Muscle of arm (tissue), 14 donors: ENCODE measurements at places on chromosomes 16 and 17.

GRCh38 chr16:88264641-88265285 lies 118.0 kb upstream of the ZNF469 start:
- peak; percentile 77 for DNase-seq

GRCh38 chr17:40415390-40415789 lies 2.3 kb downstream of the TOP2A start:
- DNase-seq, result no peak

DNA sequence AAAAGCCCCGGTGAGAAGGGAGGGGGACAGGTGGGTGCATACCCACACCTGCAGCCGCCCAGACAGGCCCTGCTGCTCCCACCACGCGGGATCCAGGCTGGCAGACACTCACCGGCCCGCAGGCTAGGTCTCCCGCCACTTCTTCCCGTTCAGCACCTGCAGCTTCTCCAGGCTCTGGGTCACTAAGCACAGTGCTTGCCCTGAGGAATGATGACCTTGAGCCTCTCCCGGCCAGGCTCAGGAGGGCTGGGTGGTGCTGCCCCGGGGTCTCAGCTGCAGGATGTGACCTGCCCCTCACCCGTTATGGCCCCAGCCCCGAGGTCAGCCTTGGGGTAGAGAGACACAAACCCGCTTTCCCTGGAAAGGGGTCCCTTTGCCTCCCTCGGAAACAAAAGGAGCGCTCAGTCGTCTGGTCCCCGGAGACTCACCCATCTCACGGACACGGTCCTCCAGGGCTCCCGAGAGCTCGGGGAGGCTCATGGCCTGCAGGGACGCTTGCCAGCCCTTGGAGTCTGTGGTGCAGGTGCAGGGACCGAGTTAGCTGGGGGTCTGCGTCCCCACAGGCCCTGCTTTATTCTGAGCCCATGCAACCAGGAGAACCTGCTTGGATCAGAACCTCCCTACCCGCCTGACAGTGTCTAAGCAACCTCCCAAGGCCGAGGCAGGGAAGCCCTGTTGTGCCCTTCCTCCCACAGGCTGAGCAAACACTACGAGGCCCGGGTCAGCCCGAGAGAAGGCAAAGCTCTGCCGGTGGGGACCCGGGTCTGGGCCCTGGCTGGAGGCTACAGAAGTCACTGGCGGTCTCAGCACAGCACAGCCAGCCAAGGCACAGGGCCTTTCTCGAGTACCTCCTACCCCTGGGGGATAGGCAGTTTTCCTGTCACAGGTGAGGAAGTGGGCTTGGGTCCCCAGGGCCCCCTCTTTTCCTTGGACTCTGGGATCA lies 3.8 kb downstream of the NUDT16L1 start:
- no peak for DNase-seq

GRCh38 chr16:10220942-10221341 lies 38.7 kb upstream of the GRIN2A start:
- no peak for DNase-seq

DNA sequence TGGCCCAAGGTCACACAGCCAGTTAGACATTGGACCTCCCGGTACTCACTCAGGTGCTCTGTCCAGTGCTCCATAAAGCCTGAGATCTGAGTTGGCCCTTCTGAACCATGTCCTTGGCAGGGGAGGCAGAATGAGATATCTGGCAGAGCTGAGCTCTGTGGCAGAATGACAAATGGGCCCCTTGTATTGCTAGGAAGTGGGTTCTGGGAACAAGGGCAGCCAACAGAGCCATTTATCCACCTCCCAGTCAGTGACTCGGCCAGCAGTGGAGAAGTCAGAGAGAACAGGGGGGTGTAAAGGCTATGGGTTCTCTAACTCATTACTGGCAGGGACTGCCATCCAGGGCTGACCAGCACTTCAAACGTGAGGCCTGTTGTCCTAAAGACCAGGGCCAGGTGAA lies 117.1 kb upstream of the NLRP1 start:
- no peak for DNase-seq

GRCh38 chr16:72371307-72372086 lies 199.5 kb upstream of the PMFBP1 start:
- no peak for DNase-seq

GRCh38 chr16:12503191-12503590 lies 300.5 kb downstream of the CPPED1 start:
- DNase-seq, result no peak

DNA sequence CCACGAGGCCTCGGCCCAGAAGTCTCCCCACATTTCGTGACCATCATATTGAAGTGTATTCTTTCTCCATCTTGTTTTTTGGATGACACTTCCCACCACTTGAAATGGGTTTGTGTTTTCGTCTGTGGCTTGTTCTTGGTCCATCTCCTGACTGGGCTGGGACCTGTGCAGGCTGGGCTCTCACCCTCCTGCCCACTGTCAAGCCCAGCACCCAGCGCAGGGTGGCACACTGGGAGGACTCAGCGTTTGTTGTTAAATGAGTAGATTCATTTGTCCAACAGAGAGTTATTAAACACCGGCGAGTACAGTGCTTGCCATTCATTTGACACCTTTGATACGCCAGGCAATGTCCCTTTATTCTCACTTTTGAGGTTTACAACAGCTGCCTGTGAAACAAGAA lies 22.6 kb downstream of the NT5M start:
- no peak for DNase-seq

- DNase-seq, result no peak
Observed at GRCh38 chr17:45284176-45285140, 22.6 kb upstream of the SPATA32 start.

DNA sequence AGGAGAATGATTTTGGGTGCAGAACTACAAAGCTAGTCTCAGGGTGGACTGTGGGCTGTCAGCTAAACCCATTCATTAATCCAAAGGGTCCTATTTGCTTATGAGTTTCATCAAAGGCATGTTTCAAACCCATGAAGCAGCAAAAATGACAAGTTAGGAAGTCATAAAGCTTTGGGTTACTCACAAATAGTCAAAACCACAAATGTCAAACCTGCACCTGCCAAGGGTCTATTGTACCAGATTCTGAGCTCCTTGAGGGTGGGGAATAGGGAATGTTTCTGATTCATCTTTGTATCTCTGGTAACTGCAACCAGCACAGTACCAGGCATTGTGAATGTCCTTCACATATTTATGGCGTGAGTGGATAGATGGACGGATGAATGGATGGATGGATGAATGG lies 317.7 kb downstream of the MAF start:
- no peak for DNase-seq

DNA sequence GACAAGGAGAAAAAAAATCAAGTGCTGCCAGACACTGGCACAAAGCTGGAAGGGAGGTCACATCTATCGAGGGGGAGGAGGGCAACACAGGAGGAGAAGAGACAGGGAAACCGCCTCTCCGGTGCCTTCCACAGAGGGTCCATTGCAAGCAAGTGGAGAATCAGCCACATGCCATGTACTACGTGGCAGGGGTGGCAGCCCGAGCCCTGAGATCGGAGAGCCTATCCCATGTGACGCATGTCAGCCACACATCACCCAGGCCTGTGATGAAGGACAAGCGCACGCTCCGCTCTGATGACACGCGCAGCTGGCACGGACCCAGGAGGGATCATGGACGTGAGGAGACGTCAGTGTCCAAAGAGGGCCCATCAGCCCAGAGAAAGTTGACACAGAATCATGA lies 30.1 kb downstream of the ADCY9 start:
- DNase-seq, result no peak

GRCh38 chr16:64736857-64737256 lies 385.0 kb downstream of the CDH11 start:
- no peak for DNase-seq

GRCh38 chr17:78488867-78489634 lies 88.1 kb downstream of the DNAH17 start:
- no peak for DNase-seq

- no peak for DNase-seq
Observed at GRCh38 chr17:40194821-40195220, 17.6 kb downstream of the RAPGEFL1 start.

GRCh38 chr17:64632606-64633005 lies 29.5 kb downstream of the SMURF2 start:
- no peak for DNase-seq

DNA sequence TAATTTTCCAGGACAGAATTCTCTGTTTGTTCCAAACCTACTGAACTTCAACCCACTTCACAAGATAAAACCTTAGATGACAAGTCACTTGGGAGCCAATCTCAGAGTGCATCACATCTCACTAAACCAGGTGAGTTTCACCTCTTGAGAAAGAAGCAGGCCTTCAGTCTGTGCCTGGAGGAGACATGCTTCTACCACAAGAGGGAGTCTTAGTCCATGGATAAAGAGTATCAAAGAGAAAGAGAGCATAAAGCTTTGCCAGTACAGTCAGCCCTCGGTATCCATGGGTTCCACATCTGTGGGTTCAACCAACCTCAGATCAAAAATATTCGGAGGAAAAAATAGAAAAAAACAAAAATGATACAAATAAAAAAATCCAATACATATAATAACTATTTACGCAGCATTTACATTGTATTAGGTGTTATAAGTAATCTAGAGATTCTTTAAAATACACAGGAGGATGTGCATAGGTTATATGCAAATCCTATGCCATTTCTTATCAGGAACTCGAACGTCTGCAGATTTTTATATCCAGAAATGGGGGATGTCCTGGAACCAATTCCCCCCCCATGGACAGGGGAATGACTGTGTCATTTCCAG lies 37.7 kb downstream of the DUSP14 start:
- DNase-seq, result peak; percentile 52

DNA sequence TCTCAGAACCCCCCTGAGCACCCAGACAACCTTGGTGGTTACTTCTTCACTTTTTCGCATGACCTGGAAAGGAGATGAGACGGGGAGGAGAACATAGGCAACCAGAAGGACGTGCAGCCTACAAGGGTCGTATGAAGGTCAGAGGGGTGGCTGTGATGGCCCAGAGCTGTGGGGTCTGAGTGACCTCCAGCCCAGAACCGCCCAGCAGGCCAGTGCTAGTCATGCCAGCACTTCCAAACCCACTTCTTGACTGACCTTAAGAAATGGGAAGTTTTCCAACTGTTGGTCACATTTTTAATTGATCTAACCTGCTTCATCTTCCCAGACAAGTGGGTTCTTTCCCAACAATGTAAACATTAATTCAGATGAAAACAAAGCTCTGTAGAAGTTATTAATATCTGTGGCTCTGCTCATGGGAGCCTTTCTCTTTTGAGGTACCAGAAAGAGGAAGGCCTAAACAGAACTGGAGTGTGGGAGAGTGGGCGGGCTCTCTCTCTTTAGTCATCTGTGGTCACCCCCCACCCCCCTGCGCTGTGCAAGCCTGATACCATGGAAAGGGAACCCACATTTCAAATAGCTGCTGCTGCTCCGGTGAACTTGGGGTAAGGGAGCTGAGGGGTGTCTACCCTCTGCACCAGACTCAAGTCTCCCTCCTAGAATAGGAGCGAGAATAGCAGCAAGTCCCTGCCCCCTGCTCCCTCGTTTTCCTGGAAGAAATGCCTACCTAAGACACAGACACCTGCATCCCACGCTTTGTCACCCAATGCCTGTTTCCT lies 101.6 kb downstream of the RAB11FIP4 start:
- no peak for DNase-seq

DNA sequence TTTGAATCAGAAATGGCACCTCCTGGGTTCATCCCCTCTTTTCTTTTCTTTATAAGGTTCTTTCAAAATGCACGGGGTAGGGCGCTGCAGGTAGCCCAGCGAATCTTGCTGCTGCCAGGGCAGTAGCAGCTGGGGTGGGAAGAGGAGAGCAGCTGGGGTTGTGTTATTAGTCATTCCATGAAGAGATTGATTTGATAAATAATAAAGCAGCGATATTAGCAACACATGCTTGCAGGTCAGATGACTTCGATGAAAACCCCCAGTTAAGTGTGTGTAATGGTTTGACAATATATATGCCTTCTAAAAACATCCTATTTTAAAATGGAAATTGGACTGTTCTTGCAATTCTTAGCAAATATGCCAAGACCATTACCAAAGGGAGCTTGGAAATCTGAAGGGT lies 200.7 kb downstream of the CCDC182 start:
- no peak for DNase-seq

GRCh38 chr17:67438667-67439066 lies 61.6 kb downstream of the PITPNC1 start:
- DNase-seq, result no peak

- no peak for DNase-seq
Observed at GRCh38 chr16:85177448-85177846, 65.2 kb upstream of the CIBAR2 start.
